ENCODE measurements at places on chromosomes 5 and 9.
A peak's percentile ranks its signal among the peaks of the same experiment; 100 is the strongest.

GRCh38 chr5:42940853-42941252 is 99.3 kb downstream of the ANXA2R start:
- no peak for DNase-seq

DNA sequence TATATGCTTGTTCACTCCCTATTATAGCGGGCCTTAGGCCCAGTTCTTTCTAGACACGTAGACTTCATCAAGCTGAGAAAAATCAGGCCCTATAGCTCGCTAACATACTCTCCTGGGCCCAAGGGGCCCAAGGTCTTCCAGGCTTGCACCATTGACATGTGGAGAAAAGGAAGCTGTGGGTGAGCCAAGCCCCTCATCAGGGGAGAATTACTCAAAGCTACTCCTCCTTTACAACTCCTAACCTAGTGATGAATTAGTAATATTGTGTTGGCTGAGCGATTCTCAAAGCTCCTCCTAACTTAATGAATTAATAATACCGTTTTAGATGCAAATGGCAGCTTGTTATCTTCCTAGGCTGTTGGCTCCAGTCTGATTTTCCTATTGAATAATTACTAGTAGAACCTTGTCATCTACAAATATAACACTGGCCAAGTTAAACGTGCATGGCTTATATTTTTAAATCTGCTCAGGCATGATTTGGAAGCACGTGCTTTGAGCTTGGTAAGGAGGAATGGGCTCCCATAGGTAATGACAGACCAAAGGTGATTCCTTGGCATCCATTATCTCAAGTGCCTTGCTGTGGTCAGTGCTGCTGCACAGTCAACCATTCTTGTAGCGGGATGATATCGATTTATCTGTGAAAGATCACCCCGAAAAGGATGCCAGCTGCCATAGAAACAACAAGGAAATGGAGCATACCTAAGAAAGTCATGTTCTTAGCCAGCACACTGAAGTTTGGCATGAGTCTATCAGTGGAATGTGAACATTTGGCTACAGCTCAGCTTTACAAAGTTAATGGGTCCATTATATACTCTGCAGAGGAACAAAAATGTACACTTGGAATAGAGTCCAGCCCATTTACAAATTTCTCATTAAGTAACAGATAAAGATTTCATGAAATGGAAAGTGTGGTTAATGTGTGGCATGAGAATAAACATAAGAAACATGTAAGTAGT is 23.8 kb downstream of the LVRN start:
- DNase-seq = peak; percentile 45

GRCh38 chr5:169609716-169610115 is 26.1 kb downstream of the SPDL1 start:
- no peak for DNase-seq

DNA sequence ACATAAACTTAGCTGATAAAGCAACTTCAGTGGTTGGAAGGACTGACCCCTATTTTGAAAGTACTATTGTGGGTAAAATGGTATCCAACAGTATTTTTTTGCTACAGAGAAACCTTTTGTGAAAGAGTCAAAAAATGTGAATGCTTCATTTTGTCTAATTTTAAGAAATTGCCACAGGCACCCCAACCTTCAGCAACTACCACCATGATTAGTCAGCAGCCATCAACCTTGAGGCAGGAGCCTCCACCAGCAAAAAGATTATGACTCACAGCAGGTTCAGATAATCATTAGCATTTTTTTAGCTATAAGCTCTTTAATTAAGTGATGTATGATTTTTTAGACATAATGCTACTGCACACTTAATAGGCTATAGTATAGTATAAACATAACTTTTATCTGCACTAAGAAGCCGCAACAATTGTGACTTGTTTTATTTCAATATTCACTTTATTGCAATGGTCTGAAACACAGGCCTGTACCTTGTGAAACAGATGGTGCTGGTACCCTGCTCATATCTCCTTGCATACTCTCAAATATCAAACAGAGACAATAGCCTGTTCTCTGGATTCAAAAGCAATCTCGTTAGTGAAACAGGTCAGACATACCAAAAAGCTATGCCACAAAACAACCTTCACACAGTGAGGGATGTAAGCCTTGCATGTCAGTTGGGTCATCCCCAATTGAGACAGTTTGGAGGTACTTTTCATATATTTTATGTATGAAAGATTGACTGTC is 261.2 kb upstream of the FAM174A start:
- no peak for DNase-seq

- DNase-seq = peak; percentile 41
Measured at GRCh38 chr5:53151713-53152458, 42.3 kb upstream of the MOCS2 start.

- no peak for DNase-seq
Measured at GRCh38 chr5:136137497-136138220, 5.0 kb downstream of the SMAD5 start.

- DNase-seq = peak; percentile 27
Measured at GRCh38 chr9:27549196-27549755, 19.7 kb upstream of the MOB3B start.

- peak; percentile 84 for DNase-seq
Measured at GRCh38 chr9:34675048-34675714, 12.7 kb upstream of the CCL27 start.

GRCh38 chr5:129962506-129962905 is 58.2 kb downstream of the CHSY3 start:
- no peak for DNase-seq

DNA sequence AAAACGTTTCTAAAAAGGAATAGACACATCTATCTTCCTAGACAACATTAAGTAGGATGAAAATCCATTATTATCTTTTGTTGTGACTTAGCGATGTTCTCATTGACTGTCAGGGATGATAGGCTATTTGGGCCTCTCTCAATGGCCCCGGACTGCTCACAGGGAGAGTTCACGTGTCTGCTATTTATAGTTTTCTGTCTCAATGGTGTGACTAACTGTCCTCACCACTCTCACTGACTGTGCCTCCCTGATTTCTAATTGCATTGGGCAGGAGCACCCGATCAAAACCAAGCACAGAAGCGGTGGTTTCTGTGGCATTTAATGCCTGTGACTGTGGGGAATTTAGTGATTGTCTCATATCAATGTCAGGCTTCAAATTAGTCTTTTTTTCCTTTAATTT is 286.7 kb upstream of the KLF9 start:
- DNase-seq = no peak

DNA sequence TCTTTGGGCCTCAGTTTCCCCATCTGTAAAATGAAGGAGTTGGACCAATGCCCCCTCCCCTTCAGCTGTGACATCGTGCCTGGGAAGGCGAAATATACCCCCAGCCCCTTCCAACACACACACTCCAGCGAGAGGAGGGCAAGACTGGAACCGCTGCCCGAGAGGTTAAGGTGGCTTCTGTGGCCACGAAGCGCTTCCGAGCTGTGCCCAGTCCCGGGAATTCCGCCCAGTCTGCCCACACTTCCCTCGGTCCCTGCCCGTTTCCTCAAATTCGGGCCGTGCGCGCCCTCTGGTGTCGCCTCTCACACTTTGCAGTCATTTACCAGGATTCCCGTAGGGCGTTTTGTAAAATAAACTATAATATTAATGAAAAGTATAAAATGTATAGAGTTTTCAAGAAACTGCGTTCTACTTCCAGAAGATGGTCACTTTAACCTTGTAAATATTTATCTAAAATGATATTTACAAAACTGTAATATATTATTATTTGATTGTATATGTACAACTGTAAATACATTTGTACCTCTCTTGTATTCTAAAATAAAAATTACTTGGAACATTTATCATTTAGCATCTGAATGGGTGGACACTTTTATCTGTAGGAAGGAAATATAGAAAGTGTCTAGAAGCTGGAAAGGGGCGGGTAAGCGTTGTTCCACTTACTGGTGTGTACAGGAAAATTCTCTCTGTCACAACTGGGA is 11.0 kb upstream of the EXOSC2 start:
- peak; percentile 90 for DNase-seq

- DNase-seq = no peak
Measured at GRCh38 chr5:178462816-178463215, 127.4 kb downstream of the COL23A1 start.

- no peak for DNase-seq
Measured at GRCh38 chr9:69580582-69581214, 91.5 kb downstream of the APBA1 start.

DNA sequence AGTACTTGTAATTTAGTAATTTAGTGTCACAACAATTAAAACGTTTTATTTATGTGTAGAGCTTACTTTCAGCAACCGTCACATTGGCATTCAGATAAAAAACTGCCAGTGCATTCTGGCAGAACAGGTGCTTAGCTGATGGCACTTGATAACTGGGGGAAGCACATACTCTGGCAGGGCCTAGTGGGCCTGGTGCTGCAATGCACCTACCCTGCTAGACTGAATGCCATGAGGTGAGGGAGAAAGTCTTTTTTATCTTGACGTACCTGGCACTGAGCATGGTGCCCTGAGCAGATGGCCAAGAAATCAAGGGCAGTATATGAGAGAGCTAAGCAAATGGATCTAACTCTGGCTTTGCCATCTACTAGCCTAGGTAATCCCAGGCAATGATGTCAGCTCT is 280.6 kb upstream of the EFNA5 start:
- no peak for DNase-seq

DNA sequence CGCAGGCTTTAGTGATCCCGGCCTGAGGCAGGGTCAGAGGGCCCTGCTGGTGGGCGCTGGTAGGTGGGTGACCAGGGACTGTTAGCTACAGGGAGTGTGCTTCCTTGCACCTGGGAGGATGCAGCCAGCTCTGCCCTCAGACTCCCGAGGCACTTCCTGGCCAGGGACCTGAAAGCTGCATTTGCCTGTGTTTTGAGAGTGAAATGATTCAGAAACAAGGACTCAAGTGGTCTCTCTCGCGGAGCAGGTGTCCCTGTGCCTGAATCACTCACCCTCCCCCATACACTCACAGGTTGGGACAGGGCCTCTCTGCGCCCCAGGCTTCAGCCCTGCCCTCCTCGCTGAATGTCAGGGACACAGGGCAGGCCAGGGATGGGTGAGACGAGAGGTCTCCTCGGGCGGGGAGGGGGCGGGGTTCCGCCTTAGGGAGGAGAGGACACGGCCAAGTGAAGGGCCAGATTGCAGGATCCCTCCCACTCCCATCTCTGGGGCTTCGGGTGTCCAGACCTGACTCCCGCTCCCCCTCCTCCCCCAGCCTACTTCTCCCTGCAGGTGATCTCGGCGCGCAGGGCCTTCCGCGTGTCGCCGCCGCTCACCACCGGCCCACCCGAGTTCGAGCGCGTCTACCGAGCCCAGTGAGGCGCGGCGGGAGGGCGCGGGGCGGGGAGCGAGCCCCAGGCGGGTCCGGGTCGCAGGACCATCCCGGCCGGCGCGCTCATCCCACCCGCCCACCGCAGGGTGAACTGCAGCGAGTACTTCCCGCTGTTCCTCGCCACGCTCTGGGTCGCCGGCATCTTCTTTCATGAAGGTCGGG is 1.5 kb downstream of the LTC4S start:
- DNase-seq = no peak

DNA sequence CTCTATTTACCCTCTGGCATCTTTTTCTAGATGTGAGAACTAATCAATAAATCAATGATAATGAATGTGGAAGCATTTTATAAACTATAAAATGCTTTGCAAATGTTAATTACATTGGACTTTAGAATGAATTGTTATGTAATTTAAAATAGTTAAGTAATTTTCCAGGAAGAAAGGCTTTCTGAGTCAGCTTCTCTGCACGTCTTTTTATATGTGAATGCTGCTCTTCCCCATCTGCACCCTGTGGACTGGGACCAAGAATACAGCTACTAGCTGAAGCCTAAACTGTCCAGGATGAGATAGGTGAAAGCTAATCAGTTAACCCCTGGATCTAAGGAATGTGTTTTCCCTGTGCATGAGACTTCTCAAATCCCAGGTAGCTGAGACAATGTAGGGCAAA is 292.9 kb downstream of the NR3C1 start:
- DNase-seq = peak; percentile 34

DNA sequence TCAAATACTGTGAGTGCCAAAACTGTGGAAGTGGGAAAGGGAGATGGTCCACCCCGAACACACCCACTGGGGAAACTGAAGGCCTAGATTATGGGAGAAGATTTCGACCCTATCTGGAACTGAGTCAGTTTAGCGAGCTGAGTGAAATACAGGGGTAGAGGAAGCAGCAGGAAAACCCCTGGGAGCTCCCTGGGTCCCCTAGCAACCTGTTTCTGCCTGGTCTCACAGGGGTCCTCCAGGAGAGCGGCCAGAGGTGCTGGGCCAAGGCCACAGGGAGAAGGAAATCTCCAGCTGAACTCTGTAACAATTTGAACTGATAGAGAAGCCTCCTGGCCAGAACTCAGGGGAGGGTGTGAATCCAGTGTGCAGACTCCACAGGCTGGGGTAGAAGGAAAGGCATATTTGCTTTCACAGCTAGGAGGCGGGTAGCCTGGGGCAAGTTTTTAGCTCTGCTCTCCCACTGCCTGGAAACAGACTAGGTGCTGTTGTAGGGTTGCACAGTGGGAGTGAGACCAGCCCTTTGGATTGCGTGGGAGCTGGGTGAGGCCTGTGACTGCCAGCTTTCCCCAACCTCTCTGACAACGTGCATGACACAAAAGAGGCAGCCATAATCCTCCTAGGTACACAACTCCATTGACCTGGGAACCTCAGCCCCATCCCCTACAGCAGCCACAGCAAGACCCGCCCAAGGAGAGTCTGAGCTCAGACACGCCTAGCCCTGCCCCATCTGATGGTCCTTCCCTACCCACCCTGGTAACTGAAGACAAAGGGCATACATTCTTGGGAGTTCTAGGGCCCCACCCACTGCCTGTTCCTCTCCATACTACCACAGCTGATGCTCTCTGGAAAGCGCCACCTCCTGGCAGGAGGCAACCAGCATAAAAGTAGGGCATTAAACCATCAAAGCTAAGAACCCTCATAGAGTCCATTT is 78.8 kb upstream of the GPBP1 start:
- DNase-seq = no peak

Measured in GM03348 (cell line).